SHP77 treated with DMSO at 0.1 percent for 48 hours (cell line): ENCODE measurements at places on chromosomes 5 and 9.

DNA sequence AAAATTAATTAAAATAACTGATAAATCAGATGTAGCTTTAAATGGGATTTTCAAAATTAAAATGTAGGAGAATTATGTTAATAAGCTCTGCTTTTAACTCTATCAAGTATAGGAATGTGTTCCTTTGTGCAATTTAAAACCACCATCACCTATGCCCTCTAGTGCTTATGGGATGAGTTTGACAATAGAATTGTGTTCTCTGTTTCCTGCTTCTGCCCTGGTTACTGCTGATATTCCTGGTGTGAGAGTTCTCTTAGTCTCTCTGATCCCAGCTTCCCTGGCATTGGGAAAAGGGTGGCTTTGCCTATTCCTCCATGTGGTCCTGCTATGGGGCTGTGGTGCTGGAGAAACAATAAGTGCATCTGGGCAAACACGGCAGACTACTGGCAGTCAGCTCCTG is 8.1 kb downstream of the LRRTM2 start:
- no peak for DNase-seq

DNA sequence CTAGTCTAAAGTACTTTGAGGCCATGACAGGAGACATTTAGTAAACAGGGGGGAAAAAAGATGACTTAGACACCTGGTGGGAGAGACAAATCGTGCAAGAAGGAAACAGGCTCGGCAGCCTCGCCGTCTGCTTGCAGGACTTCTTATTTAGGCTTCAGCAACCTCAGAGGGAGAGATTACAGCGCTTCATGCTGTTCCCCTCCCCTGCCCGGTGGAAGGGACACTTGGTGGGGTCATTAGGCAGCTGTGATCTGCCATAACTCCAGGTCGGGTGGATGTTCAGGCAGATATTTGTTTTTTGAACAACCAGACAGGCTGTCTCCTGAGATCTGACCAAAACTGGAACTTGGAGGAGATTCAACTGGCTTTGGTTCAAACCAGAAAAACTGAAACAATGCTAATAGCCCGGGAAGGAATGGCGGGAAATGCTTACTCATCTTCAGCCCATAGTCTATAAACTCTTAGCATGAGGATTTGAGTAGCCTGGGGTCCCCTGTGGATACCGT is 38.1 kb upstream of the CD180 start:
- peak; percentile 8 for DNase-seq

GRCh38 chr9:130499804-130500263 is 55.1 kb downstream of the ASS1 start:
- no peak for DNase-seq

- DNase-seq, result no peak
These were observed at the start of gene PHF24 for GRCh38 chr9:34957492-34958410. PHF24 (plus strand) TSS chr9:34958285; CDS start chr9:34971299, 13,014 bp downstream.

DNA sequence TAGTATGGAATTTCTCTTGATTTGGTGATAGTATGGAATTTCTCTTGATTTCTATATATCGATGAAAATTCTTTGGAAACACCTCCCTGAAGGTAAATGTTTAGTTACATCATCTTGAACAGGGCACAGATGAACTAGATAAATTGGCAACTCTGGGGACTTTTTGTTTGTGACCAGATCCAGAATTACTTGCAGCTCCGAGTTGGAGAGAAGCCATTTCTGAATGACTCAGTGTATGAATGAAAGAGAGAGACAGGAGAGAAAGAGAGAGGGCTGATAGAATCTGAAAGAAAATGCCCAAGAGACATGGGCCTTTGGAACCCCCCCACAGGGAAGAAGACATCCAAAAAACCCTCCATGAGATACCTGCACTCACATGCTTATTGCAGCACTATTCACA is 14.1 kb downstream of the TNFSF15 start:
- DNase-seq, result no peak
